Activated B cell treated with CpG ODN at 0.5 μM for 24 hours (primary cell): ENCODE measurements at places on chromosomes 3 and 15. TPM values are rescaled to one million over a fixed set of nuclear protein-coding genes. Genes with fewer than 3 reads are reported as not detected.

- H3K27ac ChIP-seq, result no peak overlapping the region
- H3K27me3 ChIP-seq, result peaks cover 4% of the 10 kb centered on the region
- no peak for DNase-seq
- H3K36me3 ChIP-seq, result no peaks in the 10 kb centered on the region
Measured at GRCh38 chr3:32313723-32314473, 75.4 kb downstream of the CMTM8 start.

The GHRL gene
- 1.4 and 2.8 TPM in 2 replicates for total RNA-seq

The TUSC2 gene
- total RNA-seq, result 32.2 and 33.4 TPM in 2 replicates

DNA sequence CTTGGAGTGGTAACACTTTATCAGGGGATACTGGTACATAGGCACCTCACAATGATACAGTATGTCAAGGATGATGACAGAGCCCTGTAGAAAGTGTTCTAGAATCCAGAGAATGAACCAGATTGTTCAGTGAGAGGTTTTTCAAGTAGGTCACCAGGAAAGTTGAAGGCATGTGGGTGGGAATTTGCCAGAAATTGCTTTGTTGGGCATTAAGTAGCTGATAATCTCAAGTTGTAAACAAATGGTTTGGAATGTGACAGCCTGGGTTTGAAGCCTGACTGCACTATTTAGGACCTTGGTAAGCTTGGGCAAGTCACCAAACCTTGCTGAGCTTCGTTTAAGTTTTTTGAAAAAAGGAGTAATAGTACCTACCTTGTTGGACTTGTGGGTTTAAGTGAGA, 12.5 kb downstream of the SLC35G2 start:
- DNase-seq, result no peak
- H3K27me3 ChIP-seq, result no peaks in the 10 kb centered on the region
- peaks cover 5% of the 10 kb centered on the region for H3K4me1 ChIP-seq
- H3K4me3 ChIP-seq, result no peak overlapping the region

DNA sequence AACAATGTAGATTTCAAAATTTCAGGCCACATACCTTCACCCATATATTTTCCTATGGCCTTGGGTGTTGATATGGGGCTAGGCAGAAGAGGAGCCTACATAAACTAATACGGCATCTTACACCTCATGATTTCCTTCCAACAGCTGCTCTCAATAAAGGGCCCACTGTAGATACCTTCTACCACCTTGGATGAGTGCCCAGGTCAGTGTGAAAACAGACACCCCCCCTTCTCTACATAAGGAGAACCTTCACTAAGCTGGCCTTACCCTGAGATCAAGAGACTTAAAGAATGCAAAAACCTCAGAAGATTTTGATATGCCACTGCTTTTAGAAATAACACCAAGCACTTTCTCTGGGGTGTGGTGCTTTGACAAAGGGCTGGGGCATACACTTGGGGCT, 42.7 kb downstream of the SH3BP5 start:
- H3K4me3 ChIP-seq, result peak overlapping the region; percentile 2
- peak overlapping the region; percentile 80 for H3K27ac ChIP-seq
- H3K4me1 ChIP-seq, result peaks cover 95% of the 10 kb centered on the region
- no peaks in the 10 kb centered on the region for H3K27me3 ChIP-seq
- H3K36me3 ChIP-seq, result peaks cover 46% of the 10 kb centered on the region
